Panc1 (cell line): ENCODE measurements at places on chromosomes 3 and 15.

DNA sequence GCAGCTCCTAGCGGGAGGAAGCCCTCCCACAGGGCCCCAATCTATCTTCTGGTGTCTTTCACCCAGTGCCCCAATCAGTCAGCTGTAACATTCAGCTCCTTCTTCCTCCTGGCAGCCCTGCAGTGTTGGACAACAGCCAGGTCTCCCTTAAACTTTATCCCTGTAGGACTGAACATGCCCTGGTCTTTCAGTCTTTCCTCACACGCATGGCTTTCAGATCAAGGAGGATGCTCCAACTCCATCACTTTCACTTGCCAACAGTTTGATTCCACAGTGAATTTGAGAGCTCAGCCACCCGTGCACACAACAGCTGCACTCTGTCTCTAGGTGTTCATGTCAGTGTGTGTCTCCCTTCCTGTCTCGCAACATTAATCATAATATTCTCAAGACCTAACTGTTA, 28.5 kb upstream of the LRRC34 start:
- no peak for DNase-seq

DNA sequence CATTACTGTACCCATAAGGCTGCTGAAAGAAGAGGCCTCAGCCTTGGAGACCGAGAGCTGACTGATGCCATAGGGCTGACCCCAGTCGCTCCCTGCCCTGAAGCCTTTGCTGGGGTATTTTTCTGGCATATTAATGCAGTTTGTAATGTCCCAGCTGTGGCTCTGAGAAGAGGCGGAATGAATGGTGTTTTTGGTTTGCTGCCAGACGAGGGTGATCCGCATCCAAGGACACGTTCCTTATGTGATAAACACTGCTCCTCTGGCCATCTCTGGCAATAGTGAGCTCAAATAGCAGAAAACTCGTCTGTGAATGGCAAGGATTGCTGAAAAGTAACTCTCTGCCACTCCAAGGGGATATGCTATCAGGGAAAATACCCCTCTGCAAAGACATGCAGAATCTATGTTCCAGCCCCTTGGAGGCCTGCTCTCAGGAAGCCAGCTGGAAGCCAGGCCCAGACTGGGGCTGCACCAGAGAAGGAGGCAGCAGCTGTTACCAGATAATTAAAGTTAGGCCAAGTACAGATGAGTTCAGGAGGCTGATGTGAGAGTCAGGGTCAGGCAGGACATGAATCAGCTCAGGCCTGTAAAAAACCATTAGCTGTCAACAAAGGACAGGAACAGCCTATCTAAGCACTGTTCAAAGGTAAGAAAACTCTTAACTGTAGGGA, 28.9 kb upstream of the KLHL6 start:
- DNase-seq: no peak

- no peak for DNase-seq
Observed at GRCh38 chr15:100703032-100703578, 100.7 kb downstream of the ASB7 start.

DNA sequence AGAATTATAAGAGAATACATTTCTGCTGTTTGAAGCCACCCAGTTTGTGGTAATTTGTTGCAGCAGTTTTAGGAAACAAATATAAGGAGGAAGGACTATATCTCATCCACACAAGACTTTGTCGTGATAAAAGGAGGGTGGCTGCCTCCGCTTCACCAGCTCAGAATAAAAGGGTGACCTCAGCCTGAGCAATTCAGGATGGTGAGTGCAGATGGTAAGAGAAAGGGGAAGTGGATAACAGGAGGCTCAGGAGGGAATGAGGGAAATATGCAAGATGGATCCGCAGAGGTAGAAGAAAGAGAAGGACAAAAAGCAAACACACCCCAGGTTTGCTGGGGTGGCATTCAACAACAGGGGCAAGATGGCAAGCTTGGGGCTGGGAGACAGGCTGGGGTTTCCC, 108.1 kb upstream of the TNFAIP8L3 start:
- DNase-seq: no peak

- DNase-seq: no peak
Observed at GRCh38 chr3:53236112-53236841, 19.5 kb downstream of the TKT start.

DNA sequence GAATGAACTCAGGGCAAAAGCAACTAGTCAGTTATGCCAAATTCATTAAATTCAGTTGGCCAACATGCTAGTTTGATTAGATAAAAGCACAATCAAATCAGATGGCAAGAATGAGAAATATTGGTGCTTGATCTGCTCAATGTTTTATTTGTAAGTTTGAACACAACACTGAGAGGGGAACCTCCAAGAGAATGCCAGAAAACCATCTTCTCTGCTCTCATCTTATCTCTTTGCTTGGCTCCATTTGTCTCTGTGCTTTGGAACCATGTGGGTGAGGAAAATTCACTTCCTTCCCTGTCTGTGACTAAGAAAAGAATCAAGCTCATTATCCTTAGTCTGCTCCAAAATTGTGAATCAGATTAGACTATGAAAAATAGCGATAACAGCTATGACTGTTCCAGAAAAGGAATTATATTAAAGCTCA, 43.6 kb upstream of the DCBLD2 start:
- DNase-seq: no peak
